NCI-H510A treated with DMSO at 0.1 percent for 48 hours (cell line): ENCODE measurements at places on chromosomes 1 and 21.
A peak's percentile ranks its signal among the peaks of the same experiment; 100 is the strongest.

DNA sequence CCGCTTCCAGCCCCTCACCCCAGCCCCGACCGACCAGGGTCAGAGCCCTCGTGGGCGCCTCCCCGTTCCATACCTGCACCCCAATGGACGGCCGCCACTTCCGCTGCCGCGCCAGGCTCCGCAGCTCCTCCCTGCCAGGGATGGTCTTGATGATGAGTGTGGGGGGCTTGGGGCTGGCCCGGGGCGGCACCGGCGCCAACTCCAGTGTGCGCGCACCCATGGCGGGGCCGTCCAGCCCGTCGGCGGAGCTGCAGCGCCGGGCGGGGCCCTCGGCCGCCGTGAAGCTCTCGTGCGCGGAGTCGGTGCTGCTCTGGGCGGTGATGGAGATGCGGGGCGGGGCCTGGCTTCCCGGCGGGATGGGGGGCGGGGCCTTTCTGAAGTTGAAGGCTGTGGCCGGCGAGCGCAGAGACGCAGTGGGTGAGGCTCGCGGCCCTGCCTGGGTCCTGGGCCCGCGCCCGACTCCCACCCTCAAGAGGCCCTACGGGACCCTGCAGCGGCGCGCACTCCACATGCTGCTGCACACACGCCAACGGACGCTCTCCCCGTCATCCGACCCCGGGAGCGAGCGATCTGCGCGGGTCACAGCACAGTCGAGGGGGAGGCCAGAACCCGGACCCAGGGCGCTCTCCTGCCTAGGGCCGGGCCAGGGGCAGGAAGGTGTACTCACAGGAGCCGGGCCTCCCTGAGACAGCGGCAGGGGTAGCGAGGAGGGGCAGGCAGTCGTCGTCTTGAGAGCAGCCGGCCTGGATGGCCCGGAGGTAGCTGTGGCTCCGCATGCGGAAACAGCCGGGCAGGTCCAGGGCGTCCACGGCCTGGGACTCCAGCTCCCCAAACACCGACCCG lies 26.1 kb upstream of the SMIM12 start:
- DNase-seq = no peak

GRCh38 chr1:81670286-81670685 lies 130.4 kb upstream of the ADGRL2 start:
- no peak for DNase-seq

DNA sequence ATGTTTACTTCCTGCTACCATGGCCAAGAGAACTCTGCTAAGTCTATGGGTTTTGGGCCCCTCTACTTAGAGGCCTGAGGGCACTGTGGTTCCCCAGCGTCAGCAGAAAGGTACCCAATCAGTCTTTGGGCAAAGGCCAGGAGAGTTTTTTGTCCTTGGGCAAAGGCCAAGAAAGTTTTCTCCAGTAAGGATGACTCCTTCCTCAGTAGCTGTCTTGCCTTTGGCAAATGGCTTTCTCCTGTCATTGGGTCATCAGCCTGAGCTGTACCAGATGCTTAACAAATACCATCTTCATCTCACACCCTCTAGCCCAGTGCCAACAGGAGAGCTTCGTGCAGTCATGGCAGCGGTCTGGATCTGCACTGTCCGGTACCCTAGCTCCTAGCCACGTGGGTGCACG lies 199.3 kb upstream of the TMEM51 start:
- DNase-seq = no peak

GRCh38 chr1:107653005-107653404 lies 312.0 kb downstream of the VAV3 start:
- no peak for DNase-seq

- no peak for DNase-seq
Observed at GRCh38 chr1:88035578-88035977, 648.5 kb upstream of the PKN2 start.

DNA sequence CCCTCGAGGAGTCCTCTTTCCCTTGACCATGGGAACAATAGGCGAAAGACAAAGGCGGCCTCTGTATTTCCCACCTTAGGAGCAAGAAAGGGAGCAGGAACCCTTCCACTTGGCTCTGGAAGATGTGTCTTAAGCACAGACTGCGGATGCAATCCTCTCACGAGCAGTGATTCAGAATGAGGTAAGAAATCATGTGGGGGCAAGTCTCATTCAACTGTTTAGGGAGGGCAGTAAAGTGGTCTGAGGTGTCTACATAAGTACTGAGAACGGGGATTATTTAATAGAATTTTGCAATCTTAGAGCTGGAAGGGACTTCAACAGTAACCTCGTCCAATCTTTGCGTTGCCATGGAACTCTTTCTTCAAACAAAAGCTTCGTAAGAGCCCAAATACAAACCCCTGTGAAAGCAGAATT lies 1.6 kb upstream of the DYRK3 start:
- DNase-seq = no peak

DNA sequence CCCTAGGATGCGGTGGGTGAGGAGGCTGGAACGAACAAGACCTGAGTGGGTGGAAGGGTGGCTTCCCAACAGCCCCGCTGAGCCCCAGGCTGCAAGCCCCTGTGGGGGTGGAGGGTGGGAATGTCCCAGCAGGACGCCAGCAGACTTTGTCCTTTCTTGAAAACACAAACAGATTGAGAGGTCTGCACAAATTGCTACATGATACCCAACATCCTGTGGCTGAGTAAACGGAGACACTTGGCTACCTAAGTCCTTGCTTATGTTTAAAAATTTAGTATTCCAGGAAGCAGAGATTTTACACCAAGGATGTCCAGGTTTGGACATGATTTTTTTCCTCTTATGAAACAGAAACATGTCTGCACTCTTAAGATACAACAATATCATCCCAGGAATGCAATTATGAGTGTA lies 11.8 kb upstream of the F3 start:
- DNase-seq = peak; percentile 17

- no peak for DNase-seq
Observed at GRCh38 chr1:23436520-23437354, 12.2 kb upstream of the TCEA3 start.

- no peak for DNase-seq
Observed at GRCh38 chr1:54111624-54112023, 41.2 kb downstream of the CDCP2 start.

DNA sequence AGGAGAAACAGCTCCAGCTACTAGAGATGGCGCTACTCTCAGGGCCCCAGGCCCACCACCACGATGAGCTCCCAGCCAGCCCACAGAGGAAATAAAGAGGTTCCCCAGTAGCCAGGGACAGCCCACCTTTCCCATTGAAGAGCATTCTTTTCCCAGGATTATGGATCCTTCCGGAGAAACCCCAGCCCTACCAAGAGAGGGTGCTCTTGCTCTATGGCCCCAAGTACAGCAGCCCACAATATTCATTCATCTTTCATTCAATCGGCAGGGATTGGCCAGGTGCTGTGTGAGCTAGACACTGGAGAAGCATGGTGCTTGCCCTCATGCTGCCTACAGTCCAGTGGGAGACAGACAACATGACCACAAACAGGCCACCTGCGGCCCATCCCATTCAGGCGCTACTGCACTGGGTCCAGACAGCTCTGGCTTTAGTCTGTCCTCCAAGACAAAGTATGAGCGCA lies 29.9 kb downstream of the PMVK start:
- no peak for DNase-seq
